ENCODE measurements at places on chromosomes 2 and 18. TPM values are rescaled to one million over a fixed set of nuclear protein-coding genes. Genes with fewer than 3 reads are reported as not detected.

Gene RESP18
- total RNA-seq: not detected

- H3K27ac ChIP-seq: no peak overlapping the region
- no peaks in the 10 kb centered on the region for H3K4me1 ChIP-seq
- DNase-seq: peak; percentile 25
- no peaks in the 10 kb centered on the region for H3K36me3 ChIP-seq
Observed at GRCh38 chr2:104885119-104885782, 31.3 kb downstream of the POU3F3 start.

DNA sequence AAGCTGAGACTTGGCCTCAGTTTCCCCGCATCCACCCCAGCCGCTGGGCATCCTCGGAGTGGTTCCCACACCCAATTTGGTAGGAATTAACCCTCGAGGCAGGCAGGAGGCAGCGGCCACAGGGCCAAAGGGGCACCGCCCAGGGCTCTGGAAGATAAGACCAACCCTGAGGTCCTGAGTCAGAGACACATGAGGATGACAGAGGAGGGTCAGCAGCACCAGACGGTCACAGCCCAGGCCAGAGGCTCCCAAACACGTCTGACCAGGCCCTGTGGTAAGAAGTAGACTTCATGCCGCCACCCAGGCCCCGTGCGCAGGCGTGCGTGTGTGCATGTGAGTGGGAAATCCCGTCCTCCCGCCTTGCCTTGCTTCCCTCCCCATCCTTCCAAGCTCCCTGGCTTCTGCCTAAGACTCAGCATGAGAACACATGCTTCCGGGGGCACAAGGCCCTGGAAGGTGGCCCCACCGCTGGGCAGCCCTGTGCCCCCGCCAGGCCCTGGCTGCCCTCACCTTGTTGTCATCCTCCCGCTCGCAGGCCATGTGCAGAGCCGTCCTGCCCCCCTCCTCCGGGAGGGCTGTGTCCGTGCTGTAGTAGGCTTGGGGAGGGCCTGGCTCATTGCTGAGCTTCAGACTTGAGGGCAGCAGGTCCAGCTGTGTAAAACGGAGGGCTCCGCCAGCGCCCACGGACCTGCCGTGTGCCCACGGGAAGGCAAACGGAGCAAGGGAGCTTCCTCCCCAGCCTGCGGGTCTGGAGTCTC is 46.3 kb downstream of the ANKMY1 start:
- no peak for DNase-seq
- H3K4me3 ChIP-seq: no peak overlapping the region
- H3K27ac ChIP-seq: no peak overlapping the region
- H3K27me3 ChIP-seq: no peaks in the 10 kb centered on the region
- H3K4me1 ChIP-seq: no peaks in the 10 kb centered on the region

Gene NEB
- 0.98 TPM for total RNA-seq

Gene OTX1
- not detected for total RNA-seq

DNA sequence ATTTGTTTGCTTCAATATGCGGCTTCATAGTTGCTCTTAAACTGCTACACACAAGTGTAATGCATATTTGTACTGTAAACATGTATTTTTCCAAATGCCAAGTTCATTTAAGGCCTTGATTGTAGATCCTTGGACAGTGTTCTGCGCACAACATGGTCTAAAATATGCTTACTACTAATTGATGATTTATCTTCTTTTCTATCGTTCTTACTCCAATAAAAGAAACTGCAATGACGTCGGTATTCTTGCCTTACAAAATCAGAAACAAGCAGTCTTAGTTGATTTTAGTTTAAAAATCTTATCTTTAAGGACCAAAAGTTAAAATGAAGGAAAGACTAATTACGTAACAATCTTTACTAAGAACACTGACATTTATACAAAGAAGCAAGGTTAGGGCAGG is 224.3 kb upstream of the SMAD7 start:
- H3K4me1 ChIP-seq: no peaks in the 10 kb centered on the region
- no peaks in the 10 kb centered on the region for H3K36me3 ChIP-seq
- no peaks in the 10 kb centered on the region for H3K27me3 ChIP-seq

GRCh38 chr2:27988718-27989117 is 98.2 kb downstream of the BABAM2 start:
- no peak overlapping the region for H3K4me3 ChIP-seq
- H3K27me3 ChIP-seq: no peaks in the 10 kb centered on the region
- peaks cover 8% of the 10 kb centered on the region for H3K4me1 ChIP-seq
- DNase-seq: no peak
- H3K36me3 ChIP-seq: no peaks in the 10 kb centered on the region

DNA sequence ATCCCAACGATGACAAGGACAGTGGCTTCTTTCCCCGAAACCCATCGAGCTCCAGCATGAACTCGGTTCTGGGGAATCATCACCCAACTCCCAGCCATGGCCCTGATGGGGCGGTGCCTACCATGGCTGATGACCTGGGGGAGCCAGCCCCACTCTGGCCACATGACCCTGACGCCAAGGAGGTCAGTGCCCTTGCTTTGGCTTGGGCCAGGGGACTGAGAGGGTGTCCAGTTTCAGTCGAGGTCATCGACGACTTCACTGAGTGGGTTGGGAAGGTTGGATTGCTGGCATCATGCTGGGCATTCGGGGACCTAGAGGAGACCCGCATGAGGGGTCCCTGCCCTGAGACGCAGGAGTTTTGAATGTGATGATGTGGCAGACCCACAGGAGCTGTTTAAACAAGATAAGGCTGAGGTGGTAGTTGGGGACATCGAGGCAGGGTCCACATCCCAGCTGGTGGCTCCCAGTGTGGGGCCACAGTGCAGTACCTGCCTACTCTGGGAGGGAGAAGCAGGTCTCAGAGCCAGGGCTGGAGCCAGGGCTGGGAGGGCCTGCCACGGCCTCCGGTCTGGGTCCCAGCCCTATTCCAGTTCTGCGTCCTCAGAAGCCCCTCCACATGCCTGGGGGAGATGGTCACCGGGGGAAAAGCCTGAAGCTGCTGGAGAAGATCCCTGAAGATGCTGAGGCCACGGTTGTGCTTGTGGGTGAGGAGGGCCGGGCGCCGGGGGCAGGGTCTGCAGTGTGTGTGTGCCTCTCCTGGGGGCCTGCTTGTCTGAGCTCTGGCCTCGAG is 6.0 kb downstream of the SLC4A3 start:
- H3K4me1 ChIP-seq: no peaks in the 10 kb centered on the region
- no peak for DNase-seq
- no peaks in the 10 kb centered on the region for H3K27me3 ChIP-seq

Gene RAB27B
- total RNA-seq: 6.1 TPM

Gene APOB
- not detected for total RNA-seq

DNA sequence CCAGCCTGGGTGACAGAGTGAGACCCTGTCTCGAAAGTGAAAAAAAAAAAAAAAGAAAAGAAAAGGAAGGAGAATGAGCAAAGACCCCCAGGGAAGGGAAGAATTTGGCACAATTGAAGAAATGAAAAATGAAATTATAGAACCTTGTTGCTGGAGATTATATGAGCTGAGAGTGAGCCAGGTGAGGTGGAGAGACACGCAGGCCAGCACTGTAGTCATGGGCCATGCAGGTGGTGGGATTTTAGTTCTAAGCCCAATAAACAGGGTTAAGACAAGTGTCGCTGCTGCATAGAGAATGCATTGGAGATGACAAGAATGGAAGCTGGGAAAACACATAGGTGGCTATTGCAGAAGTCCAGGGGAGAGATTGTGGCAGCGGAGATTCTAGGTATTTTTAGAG is 32.3 kb downstream of the FBLN7 start:
- no peak overlapping the region for H3K4me3 ChIP-seq
- H3K36me3 ChIP-seq: no peaks in the 10 kb centered on the region
- H3K4me1 ChIP-seq: no peaks in the 10 kb centered on the region
- no peaks in the 10 kb centered on the region for H3K27me3 ChIP-seq

- no peaks in the 10 kb centered on the region for H3K27me3 ChIP-seq
- no peak overlapping the region for H3K4me3 ChIP-seq
- no peak overlapping the region for H3K27ac ChIP-seq
- H3K36me3 ChIP-seq: no peaks in the 10 kb centered on the region
- no peak for DNase-seq
Observed at GRCh38 chr2:6913415-6914157, 3.6 kb upstream of the RNF144A start.

- no peaks in the 10 kb centered on the region for H3K4me1 ChIP-seq
- H3K27ac ChIP-seq: no peak overlapping the region
- DNase-seq: no peak
- H3K27me3 ChIP-seq: no peaks in the 10 kb centered on the region
- H3K4me3 ChIP-seq: no peak overlapping the region
- no peaks in the 10 kb centered on the region for H3K36me3 ChIP-seq
Observed at GRCh38 chr18:59870623-59871130, 29.1 kb upstream of the PMAIP1 start.

- H3K4me3 ChIP-seq: peak overlapping the region; percentile 66
- DNase-seq: peak; percentile 98
- H3K27me3 ChIP-seq: no peaks in the 10 kb centered on the region
- peaks cover 54% of the 10 kb centered on the region for H3K4me1 ChIP-seq
- no peaks in the 10 kb centered on the region for H3K36me3 ChIP-seq
Observed at GRCh38 chr2:240433973-240434727, 1.3 kb upstream of the GPC1 start.

DNA sequence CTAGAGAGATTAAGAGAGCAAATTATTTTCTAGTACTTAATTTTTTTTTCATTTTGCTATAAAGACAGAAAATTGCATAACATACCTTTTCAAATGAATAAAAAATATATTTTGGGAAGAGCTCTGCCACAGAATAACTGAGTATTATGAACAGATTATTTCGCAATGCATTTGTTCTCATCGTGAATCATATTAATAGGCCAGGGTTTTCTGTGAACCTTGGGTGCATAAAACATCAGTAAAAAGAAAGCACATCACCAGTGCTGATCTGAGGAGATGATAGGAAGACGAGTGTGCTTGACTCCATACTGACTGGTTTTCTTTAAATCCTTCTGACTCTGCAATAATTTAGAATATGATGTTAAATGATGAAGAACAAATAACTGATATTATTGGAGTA is 409.1 kb downstream of the CPS1 start:
- DNase-seq: no peak
- no peak overlapping the region for H3K4me3 ChIP-seq
- H3K27me3 ChIP-seq: no peaks in the 10 kb centered on the region
- H3K36me3 ChIP-seq: no peaks in the 10 kb centered on the region
- no peak overlapping the region for H3K27ac ChIP-seq

Gene TMEM163
- total RNA-seq: not detected

Gene SOCS6
- 16.0 TPM for total RNA-seq

Gene ACVR1C
- total RNA-seq: 6.6 TPM

- H3K4me3 ChIP-seq: no peak overlapping the region
- DNase-seq: no peak
- no peaks in the 10 kb centered on the region for H3K36me3 ChIP-seq
- H3K27ac ChIP-seq: no peak overlapping the region
Observed at GRCh38 chr2:204625135-204625534, 79.9 kb downstream of the PARD3B start.

- no peaks in the 10 kb centered on the region for H3K27me3 ChIP-seq
- H3K36me3 ChIP-seq: peaks cover 38% of the 10 kb centered on the region
- H3K4me1 ChIP-seq: no peaks in the 10 kb centered on the region
- H3K4me3 ChIP-seq: no peak overlapping the region
Observed at GRCh38 chr2:24730481-24730880, 62.7 kb downstream of the PTRHD1 start.

DNA sequence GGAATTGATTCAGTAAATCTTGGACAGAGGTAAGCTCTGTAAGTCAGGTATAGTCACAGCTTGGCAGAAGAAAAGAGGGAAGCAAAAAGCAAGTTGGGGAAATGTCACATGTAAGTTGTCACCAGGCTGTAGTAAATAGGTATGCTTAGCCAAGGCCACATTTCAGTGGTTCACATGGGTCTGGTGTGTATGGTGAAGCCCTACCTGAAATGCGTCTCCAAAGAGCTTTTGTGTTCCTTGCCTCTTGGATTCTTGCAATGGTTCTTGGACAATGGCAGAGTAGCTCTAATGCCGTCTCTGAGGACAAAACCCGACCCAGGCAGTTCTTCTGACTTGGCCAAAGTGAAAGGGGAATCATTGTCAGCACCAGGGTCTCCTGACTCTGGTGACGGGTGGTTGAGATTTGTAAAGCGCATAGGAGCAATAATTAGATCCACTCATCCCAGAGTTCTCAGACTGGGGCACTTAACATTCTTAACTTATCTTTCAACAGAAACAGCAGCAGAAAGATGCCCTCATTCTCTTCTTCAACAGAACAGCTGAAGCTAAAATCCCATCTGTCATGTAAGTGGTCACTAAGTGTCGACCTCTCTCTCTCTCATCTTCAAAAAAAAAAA is 34.4 kb upstream of the RPL37A start:
- no peaks in the 10 kb centered on the region for H3K27me3 ChIP-seq
- no peaks in the 10 kb centered on the region for H3K36me3 ChIP-seq
- no peak overlapping the region for H3K27ac ChIP-seq
- H3K4me3 ChIP-seq: no peak overlapping the region
- H3K4me1 ChIP-seq: no peaks in the 10 kb centered on the region
- DNase-seq: no peak

DNA sequence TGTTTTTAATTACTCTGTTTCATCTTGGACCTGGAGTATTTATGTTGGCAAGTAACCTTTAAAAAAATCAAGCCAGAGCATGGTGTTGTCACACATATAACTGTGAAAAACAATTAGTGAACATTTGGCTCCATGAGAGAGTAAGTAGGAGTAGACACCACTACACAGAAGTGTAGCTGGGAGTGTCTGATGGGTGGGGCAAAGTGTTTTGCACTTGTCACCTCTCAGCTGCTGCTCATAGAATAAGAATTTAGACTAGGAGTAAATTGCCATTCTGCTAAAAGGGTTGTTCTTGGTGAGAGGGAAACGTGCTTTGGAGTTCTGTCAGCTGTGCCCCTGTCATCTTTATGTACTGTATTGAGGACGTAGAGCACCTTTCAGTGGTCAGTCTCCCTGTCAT is 114.5 kb downstream of the TTC27 start:
- no peak overlapping the region for H3K4me3 ChIP-seq
- H3K4me1 ChIP-seq: no peaks in the 10 kb centered on the region
- H3K27me3 ChIP-seq: no peaks in the 10 kb centered on the region
- no peak for DNase-seq
- H3K36me3 ChIP-seq: no peaks in the 10 kb centered on the region

DNA sequence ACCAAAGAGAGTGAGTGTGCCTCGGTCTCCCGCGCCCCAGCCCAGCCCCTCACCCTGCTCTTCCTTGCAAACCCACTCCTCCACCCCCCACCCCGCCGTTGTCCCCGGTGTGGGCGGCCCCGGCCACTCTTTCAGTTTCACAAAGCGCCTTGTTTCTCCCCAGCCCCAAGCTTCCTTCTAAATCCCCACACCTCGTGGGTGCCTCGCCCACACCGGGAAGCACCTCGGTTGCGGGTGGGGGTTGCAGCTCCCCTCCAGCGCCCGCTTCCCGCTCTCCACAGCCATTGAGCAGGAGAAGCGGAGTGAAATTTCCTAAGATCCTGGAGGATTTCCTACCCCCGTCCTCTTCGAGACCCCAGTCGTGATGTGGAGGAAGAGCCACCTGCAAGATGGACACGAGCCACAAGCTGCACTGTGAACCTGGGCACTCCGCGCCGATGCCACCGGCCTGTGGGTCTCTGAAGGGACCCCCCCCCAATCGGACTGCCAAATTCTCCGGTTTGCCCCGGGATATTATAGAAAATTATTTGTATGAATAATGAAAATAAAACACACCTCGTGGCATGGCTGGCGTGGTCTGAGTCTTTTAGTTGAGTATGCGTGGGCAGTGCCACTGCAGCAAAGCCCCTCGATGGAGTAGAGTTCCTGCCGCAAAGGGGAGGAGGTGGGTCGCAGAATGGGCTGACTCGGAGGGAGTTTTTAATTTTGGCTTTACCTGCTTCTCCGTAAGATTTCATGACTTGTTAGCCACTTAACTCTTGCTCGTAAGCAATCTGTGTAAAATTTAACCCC is 848 bp downstream of the TMSB10 start:
- peak overlapping the region; percentile 92 for H3K27ac ChIP-seq
- DNase-seq: no peak
- peaks cover 19% of the 10 kb centered on the region for H3K4me1 ChIP-seq
- H3K36me3 ChIP-seq: peaks cover 5% of the 10 kb centered on the region

Measured in vagina (tissue), 2 donors.